NCI-H510A treated with DMSO at 0.1 percent for 48 hours (cell line): ENCODE measurements at places on chromosomes 13 and 19.

- no peak for DNase-seq
These were observed 52.0 kb upstream of the C13orf46 start for GRCh38 chr13:114025714-114026431.

DNA sequence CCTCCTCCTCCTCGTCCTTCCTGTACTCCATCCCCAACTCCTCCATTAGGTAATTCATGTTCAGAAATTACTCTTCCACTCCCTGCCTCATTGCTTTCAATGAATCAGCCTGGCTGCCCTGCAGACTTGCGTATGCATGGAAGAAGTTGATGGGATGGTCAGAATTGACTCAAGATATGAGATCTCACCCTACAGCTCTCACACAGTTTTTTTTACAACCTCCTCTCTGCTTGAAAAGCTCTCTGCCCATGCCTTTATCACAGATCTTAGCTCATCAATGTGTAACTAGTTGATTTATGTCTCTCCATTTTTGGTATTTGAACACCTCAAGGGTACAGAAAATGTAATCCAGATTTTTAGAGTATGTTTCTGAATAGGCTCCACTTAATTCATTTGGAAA lies 506.9 kb downstream of the TBC1D4 start:
- DNase-seq, result no peak

GRCh38 chr19:24029941-24030636 lies 56.9 kb upstream of the ZNF254 start:
- DNase-seq, result peak; percentile 58

DNA sequence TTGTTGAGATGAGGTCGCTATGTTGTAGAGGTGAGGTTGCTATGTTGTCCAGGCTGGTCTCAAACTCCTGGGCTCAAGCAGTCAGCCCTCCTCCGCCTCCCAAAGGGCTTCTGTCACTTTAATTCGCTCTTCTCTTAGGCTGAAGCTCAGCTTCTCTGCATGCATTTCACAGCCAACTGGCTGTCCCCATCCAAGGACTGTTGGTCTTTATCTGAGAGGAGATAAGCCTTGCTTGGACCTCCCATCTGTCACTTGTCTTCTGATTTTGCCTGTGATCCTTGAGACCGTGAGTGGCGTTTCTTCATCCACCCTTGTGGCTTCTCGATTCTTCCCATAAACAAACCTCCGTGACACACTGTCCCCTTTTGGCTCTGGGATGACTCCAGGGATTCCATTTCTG lies 24.4 kb downstream of the CERS1 start:
- no peak for DNase-seq
